ENCODE measurements at places on chromosomes 11 and 22. TPM values are rescaled to one million over a fixed set of nuclear protein-coding genes. Genes with fewer than 3 reads are reported as not detected.

DNA sequence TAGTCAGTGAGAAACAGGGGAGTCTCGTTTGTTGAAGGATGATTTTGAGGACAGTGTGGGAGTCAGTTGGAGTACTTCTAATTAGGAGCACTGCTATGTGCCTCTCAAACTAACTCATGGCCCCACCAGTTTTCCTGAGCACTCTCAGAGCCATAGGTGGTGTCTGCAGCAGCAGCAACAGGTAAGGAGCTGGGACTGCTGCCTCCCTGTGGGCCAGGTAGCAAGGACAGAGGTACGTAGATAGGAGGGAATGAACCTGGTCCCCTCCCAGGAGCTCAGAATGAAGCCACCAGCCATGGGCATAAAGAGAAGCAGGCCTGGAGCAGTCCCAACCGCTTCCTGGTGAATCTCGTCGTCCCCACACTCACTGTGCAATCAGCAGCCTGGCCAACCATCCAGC is 183.4 kb downstream of the BUD13 start:
- DNase-seq = no peak

TMEM191B gene
- total RNA-seq = 2.1 TPM

MACROD1 gene
- total RNA-seq = 61.1 TPM

ARHGAP42 gene
- total RNA-seq = 12.3 TPM

PYGM gene
- total RNA-seq = 1.7 TPM

UBE2L6 gene
- total RNA-seq = 24.8 TPM

CLDN5 gene
- 0.32 TPM for total RNA-seq
